ENCODE measurements at places on chromosomes 4 and X. TPM values are rescaled to one million over a fixed set of nuclear protein-coding genes. Genes with fewer than 3 reads are reported as not detected.

Gene DAPP1
- not detected for total RNA-seq

Gene AMER1
- total RNA-seq = 3.4 TPM

Gene ODAM
- not detected for total RNA-seq

Gene PGM2
- total RNA-seq = 27.4 TPM

Gene NCBP2L
- total RNA-seq = not detected

Gene XK
- total RNA-seq = 0.74 TPM
